Posterior cingulate gyrus (tissue), 11 donors: ENCODE measurements at places on chromosomes 13 and 19.

DNA sequence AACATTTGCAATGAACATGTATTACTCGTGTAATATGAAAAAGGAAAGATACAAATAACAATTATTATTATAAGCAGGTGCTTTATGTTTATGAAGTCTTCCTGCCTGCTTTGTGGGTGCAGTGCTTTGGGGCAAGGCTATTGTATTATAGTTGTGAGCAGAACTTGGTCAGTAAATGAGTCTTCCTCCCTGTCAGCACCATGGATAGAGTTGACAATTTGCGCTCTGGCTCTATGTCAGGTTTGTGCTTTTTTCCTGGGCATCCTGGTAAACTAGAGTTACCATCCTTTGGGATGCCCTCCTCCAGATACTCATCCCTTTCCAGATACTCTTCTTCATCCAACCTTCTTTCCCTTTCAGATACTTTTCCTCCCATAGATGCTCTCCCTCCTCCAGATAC is 19.6 kb downstream of the ERICH6B start:
- DNase-seq: no peak

GRCh38 chr13:79406597-79406908 is 498 bp upstream of the RBM26 start:
- no peak for DNase-seq

- DNase-seq: no peak
These were observed 146.5 kb downstream of the PCCA start for GRCh38 chr13:100235311-100235901.

- no peak for DNase-seq
These were observed 8.0 kb upstream of the EPN1 start for GRCh38 chr19:55667006-55667381.

GRCh38 chr13:45823583-45823982 is 28.0 kb downstream of the SIAH3 start:
- no peak for DNase-seq

DNA sequence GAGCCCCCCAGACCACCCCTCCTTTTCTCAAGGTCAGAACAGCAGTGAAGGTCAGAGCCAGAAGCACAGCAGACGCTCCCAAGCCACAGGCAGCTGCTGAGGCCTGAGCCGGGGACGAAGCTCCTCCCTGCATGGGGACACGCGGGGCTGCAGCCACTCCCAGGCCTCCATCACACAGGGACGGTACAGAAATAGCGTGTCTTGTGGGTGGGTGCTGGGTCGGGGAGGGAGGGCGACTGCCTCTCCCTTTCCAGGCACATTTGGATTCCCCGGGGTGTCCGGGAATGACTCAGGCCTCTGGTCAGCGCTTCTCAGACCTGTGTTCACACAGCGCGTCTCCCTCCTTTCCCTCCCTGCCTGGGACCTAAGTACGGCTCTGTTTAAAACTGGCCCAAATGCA is 33.2 kb downstream of the RASA3 start:
- peak; percentile 67 for DNase-seq

DNA sequence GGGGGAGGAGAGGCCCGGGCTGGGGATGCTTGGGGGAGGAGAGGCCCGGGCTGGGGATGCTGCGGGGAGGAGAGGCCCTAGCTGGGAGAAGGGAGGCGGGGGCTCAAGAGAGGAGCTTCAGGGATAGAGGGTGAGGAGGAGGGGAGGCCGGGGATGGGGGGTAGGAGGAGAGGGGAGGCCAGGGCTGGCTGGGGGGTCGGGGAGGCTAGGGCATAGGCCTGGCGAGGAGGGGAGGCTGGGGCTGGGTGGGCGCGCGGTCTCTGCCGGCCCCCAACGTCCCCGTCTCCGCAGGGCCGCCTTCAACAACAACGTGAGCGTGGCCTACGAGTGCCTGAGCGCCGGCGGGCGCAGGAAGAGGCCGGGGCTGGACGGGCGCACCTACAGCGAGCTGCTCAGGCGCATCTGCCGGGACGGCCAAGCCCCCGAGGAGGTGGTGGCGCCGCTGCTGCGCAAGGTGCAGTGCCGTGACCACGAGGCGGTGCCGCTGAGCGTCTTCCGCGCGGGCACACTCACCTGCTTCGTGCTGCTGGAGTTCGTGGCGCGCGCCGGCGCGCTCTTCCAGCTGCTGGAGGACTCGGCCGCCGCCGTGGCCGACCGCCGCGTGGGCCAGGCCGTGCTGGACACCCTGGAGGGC is 11.4 kb downstream of the TPGS1 start:
- no peak for DNase-seq

DNA sequence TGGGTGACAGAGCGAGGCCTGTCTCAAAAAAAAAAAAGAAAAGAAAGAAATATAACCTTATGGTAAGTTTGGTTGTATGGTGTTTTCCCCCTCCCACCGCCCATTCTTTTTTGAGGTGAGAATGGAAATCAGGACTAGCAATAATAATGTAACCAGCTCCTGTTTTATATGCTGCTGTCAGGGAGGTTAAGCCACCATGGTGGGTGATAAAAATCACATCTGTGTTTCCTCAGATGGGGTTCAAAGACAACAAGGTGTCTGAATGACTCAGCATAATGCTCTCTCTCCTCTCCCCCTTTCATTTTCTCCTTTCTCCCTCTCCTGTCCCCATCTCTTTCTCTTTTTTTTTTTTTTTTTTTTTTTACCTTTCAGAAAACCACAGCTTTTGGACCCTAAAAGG is 28.3 kb upstream of the GARRE1 start:
- no peak for DNase-seq

DNA sequence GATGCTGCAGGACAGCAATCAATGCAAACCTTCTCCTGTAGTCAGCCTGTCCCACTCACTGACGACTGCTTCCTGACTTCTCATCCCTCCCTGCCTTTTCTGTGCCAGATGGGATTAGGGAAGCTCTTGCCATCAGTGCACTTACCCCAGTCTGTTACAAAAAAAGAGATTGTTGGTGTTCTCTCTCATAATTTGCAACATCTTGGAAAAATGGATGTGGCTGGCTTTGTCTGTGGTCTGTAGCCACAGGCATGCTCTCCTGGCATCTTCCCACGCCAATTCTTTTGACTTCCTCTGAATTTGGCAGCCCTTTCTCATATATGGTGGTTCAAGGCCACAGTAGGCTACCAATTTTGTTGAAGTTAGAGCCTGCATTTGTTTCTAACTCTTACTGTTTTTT is 11.6 kb upstream of the HTR2A start:
- DNase-seq: no peak

DNA sequence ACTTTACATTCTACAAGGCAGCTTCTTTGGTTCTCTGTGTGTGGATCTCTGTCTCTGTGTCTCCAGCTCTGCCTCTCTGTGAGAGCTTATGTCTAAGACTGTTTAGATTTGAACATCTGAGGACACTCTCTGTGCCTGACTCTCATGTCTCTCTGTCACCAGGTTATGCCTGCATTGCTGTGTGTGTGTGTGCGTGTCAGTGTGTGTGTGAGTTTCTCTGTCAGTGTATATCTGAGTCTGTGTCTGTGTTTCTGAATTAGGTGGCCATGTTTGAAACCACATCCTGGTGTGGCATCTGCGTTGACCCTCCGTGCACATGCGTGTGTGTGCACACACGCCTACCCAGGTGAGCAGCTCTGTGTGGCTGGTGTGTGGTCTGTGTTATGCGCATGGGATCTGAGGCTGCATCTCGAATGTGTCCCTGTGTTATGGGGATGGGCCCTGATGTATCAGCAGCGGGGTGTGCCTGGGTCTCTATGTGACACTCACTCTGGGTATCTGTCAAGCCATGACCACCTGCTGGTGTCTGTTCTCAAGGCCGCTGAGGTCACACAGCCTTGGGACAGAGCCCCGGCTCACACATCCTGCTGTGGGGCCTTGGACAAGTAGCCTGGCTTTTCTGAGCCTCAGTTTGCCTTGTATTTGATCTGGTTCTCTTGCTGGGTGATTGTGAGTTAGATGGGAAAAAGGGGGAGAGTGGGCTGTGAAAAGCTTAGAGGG is 6.7 kb downstream of the ATP1A3 start:
- no peak for DNase-seq

DNA sequence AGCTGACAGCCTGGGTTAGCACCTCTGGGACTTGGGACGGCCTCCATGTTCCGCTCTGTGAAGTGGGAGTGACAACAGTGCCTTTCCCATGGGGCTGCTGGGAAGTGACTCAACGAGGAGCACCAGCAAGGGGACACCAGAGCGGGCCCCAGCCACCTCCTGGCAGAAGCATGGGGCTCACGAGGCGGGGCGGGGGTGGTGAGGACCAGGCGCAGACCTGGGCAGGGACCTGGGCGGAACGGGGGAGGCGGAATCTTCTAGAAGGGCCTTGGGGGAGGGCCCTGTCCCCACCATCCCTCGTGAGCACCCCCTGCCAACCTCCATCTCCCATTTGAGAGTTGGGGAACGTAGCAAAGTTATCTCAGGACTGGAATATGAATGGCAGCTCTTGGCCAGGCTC is 37.9 kb downstream of the KDM4B start:
- peak; percentile 21 for DNase-seq

GRCh38 chr13:46168341-46168740 is 13.6 kb downstream of the LCP1 start:
- DNase-seq: no peak

DNA sequence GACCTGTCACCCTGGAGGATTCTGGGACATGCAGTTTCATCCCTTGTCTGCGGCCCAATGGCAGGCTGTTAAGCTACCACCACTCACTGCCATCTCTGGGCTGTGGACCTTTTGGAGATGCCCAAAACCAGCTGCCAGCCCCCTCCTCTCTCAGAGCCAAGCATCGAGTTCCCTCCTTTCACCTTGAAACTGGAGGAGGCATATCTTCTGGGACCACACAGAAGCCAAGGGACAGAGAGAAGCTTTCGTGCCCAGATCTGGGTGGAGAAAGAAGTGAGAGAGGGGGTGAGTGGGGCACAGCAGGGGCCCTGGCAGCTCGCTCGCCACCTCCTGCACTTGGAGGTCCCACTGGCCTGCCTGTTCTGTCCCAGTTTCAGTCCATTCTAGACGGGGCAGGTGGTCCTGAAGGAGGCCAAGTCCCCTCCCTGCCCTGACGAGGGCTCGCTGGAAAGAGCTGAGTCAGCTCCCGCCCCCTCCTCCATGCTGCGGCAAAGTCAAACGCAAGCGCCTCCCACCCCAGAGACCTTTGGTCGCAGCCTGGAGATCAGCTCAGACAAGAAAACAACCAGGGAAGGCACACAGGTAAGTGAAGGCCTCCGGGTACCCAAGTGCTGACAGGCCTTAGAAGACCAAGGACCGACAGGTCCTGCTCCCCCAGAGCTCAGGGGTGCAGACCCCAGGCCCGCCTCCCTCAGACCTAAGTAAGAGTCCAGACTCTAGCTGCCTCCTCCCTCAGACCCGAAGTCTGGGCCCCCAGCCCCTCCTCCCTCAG is 3.8 kb downstream of the BCAT2 start:
- peak; percentile 94 for DNase-seq

DNA sequence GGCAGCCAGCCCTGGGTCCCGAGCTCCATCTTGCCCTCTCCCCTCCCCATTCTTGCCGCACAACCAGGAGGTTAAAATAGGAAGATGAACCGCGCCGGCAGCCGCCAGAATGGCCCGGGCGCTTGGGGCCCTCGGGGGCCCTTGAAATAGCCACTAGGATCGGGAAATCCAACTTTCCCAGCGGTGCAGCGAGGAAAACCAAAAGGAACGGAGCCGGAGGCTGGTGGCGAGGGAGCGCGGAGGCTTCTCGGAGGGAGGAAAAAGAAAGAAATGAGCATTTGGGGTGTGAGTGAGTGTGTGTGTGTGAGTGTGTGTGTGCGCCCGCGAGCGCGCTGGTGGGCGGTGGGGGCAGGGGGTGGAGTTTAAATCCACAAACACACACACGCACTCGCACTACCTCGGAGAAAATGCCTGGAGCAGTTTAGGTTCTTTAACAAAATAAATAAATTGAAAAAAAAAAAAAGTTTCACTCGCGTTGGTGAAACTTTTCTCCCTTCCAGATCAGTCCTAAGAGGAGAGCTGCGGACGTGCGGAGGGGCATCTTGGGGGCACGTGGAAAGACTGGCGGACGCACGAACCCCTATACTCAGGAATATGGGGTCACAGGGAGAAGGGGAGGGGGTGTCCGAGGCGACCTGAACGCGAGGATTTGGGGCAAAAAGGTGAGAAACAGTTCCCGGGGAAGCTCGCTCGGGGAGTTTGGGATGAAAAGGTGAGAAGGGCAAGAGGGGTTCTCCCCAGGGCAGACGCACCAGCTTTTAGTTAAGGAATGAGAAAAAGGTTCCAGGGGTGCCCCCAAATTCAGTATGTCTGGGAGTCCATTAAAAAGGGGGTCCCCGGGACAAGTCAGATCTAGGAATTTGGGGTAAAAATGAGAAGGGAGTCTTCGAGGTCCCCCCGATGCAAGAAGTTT is 1.3 kb downstream of the RFX2 start:
- DNase-seq: peak; percentile 77

DNA sequence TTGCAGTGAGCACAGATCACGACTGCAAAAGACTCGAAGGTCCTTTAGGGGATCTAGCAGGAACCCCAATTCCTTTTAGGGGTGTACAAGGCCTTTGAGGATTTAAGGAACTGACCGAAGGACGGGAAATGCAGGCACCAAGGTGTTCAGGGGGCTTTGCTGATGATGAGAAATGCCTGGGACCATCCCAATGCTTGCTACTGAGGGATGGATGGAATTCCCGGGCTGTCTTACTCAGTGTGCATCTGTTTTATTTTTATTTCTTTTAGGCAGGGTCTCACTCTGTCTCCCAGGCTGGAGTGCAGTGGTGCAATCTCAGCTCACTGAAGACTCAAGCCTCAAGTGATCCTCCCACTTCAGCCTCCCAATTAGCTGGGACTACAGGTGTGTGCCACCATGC is 11.3 kb downstream of the PRR22 start:
- no peak for DNase-seq

DNA sequence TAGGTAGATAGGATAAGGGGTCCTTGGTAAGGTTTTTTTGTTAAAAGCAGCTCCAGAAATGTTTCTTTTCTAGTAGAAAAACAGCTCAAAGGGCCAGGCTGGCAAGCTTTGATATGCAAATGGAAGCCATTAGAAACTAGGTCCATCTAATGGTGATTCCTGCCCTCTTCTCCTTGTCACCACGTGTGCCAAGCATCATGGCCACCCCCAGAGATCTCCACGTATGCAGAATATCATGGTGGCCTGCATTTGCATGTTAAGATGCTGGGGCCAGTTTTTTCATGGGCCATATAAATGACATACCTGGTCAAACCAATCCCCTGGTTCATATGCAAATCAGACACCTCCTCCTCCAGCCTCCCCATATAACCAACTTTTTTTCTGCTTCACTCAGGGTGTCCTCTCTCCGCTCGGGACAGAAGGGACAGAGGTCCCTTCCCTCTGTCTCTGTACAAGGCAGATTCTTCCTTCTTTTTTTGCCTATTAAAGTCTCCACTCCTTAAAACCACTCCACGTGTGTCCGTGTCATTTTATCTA is 1335.9 kb downstream of the UQCRFS1 start:
- DNase-seq: no peak

- no peak for DNase-seq
These were observed 6.0 kb upstream of the CCER2 start for GRCh38 chr19:38917921-38918491.

DNA sequence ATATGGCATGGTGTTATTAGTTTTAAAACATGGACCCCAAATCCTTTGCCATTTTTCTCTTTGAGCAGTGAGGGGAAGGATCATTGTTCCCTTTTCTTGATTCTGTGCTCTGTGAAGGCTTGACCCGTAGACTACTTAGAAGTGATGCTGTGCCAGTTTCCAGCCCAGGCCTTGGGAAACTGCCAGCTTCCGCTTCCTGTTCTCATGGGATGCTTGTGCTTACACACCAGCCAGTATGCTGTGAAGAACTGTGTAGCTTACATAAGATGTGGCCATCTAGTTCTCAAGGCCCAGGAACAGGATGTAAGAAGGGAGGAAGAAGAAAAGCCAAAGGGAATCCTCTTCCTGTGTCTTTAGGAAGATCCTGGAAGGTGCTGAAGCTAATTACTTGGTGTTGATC is 180.9 kb downstream of the PCCA start:
- peak; percentile 78 for DNase-seq

- DNase-seq: no peak
These were observed 186.9 kb upstream of the OBI1 start for GRCh38 chr13:78845656-78846365.

- DNase-seq: no peak
These were observed 3.7 kb downstream of the AP2A1 start for GRCh38 chr19:49770529-49770928.
